Activated CD4-positive, alpha-beta T cell treated with anti-CD3 and anti-CD28 coated beads for 48 hours (primary cell): ENCODE measurements at places on chromosomes 2 and 18.

GRCh38 chr2:205193836-205194228 is 488.5 kb upstream of the NRP2 start:
- no peak for DNase-seq

DNA sequence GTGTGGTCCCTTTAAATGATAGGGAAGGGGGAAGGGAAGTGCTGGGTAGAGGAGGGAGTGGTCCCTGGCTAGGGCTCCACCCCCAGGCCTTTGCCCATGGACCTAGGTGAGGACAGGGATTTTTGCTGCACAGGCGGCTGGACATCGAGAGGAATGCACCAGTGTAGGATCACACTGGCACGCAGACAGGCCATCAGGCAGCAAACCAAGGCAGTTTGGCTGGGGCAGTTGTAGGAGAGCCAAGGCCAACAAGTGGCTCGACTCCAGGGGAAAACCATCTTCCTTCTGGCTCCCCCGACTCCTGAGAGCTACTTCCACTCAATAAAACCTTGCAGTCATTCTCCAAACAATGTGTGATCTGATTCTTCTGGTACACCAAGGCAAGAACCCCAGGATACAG is 402.0 kb upstream of the LRRTM1 start:
- DNase-seq = no peak

DNA sequence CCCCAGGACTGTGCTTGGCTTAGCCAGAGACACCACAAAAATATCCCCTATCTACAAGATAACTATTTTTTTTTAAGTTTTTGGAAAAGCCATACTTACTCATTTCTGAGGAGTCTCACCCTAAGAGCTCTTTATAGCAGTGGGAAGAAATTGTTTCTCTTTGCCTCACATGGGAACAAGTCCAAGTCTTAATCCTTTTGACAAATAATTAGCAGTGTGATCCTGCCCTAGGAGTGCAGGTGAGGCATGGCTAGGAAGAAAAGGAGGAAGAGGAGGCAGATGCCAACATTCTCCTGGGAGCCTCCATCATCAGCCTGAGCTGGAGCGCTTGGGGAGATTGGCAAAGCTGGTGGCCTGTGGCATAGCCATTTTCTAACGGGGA is 115.6 kb downstream of the STPG4 start:
- no peak for DNase-seq

GRCh38 chr18:43571078-43571689 is 293.9 kb upstream of the SYT4 start:
- DNase-seq = peak; percentile 17

GRCh38 chr2:209614690-209615369 is 156.8 kb upstream of the UNC80 start:
- DNase-seq = no peak

- DNase-seq = no peak
Observed at GRCh38 chr2:209556354-209556961, 132.6 kb downstream of the MAP2 start.

- no peak for DNase-seq
Observed at GRCh38 chr2:188204824-188205223, 86.8 kb upstream of the GULP1 start.

- no peak for DNase-seq
Observed at GRCh38 chr2:114424699-114425098, 17.7 kb upstream of the DPP10 start.

GRCh38 chr18:64403784-64404503 is 255.1 kb upstream of the LINC00305 start:
- DNase-seq = no peak

DNA sequence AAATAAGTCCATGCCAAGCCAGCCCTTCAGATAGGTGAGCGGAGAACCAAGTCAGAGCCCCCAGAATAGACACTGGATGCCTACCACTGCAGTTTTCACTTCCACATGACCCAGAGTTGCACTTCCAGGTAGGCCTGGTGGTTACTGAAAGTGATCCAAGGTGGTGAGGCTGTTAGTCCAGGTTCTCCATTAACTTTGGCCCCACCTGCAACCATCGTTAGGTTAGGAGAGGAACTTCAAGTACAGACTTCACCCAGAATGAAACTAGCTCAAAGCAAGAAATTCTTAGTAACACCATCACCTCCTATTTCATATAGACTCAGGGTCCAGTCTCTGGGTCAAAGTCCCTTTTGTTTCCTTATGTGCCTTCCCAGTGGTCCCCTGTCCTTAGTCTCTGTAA is 293.1 kb upstream of the ID2 start:
- DNase-seq = no peak

GRCh38 chr2:137964066-137964858 is at the start of gene HNMT:
Gene HNMT, plus strand, starts transcription at chr2:137964473. Its CDS starts 19 bp downstream, at chr2:137964492.
- DNase-seq = no peak

GRCh38 chr2:9690252-9690651 is 59.5 kb upstream of the YWHAQ start:
- DNase-seq = no peak

DNA sequence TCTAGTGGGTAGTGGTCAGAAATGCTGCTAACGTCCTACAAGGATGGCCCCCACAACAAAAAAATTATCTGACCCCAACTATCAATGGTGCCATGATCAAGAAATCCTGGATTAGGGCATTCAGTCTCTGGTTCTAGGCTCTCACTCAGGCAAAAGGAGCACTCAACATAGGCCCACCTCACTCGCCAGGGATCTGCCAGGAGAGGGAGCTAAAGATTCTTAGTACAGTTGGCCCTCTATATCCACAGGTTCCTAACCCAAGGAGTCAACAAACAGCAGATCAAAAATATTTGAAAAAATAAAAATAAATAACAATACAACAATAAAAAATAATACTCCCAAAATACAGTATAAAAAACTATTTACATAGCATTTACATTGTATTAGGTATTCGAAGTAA is 10.0 kb downstream of the SLC4A5 start:
- DNase-seq = peak; percentile 29

- DNase-seq = no peak
Observed at GRCh38 chr2:160228141-160228917, 28.3 kb upstream of the ITGB6 start.

- no peak for DNase-seq
Observed at GRCh38 chr18:30982285-30982992, 60.1 kb downstream of the DSC3 start.

- DNase-seq = peak; percentile 61
Observed at GRCh38 chr18:47260120-47260923, 8.9 kb upstream of the SKOR2 start.

DNA sequence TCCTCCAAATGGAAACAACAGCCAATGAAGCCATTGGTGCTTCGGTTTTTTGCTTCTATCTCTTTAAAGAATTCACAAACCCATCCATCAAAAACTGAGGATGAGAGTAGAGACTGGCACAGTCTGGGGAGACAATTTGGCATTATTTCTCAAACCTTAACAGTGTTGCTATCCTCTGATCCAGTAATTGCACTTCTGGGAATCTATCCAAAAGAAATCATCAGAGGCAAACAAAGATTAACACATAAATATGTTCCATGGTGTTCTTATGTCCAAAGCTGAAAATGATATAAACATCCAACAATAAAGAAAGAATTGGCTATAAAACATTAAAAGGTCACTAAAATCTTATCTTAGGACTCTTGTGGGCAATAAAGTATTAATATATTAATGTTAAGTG is 35.1 kb downstream of the REEP1 start:
- DNase-seq = no peak

DNA sequence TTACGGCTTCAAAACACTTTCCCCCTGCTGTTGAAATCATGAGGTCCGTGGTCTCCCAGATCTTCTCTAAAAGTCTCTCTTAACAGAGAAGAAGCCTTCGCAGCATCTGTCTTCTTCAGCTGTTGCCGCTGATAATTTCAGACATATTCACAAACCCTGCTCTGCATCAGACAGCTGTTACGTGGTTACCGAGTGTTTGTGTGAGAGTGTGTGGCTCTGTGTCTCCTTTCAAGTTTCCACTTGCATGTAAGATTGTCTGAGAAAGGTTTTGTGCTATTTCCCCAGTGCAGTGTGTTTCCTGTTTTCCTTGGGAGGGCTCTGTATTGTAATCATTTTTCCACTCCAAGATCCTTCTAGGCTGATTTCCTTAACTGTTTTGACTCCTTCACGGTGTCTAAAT is 32.8 kb downstream of the MAIP1 start:
- no peak for DNase-seq

DNA sequence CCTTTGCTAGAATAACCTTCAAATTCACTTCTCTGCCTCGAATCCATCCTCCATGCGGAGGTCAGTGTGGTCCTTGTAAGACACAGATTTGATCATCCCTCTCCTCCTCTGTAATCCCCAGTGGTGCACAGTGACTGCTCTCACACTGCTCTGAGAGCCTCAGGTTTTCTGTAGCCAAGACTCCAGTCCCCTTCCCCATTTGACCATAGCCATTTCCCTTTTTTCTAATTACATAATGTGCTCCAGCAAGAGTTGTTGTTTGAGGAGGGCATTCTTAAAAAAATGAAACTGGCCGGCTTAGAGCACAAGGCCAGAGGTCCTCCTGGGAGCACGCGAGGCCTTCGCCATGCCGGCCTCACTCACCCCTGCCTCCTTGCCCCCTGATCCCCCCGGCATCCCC is 34.7 kb upstream of the LPIN1 start:
- no peak for DNase-seq

GRCh38 chr2:25371253-25372241 is 29.8 kb upstream of the DNMT3A start:
- no peak for DNase-seq

- no peak for DNase-seq
Observed at GRCh38 chr18:2629003-2629402, 26.5 kb upstream of the SMCHD1 start.

DNA sequence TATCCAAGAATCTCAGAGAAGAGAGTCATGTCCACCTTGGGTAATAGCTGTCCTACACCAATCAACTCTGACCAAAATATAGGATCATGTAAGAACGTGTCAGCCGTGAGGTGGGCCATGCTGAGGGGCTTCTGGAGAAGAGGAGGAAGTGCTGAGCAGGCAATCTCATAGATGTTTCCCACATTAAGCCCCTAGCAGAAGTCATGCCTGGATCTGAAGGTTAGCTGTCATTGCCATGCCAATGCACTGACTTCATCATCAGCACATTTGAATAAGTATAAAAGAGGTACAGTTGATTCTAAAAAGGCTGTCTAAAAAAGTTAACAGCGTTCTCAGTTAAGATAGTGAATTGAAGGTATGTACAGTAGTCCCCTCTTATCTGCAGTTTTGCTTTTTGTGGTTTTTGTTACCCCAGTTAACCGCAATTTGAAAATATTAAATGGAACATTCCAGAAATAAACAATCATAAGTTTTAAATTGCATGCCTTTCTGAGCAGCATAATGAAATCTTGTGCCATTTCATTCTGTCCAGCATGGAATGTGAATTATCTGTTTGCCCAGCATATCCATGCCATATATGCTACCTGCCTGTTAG is 67.2 kb upstream of the TMEM17 start:
- DNase-seq = no peak

GRCh38 chr2:127953128-127953718 is 67.5 kb upstream of the AMMECR1L start:
- DNase-seq = no peak

DNA sequence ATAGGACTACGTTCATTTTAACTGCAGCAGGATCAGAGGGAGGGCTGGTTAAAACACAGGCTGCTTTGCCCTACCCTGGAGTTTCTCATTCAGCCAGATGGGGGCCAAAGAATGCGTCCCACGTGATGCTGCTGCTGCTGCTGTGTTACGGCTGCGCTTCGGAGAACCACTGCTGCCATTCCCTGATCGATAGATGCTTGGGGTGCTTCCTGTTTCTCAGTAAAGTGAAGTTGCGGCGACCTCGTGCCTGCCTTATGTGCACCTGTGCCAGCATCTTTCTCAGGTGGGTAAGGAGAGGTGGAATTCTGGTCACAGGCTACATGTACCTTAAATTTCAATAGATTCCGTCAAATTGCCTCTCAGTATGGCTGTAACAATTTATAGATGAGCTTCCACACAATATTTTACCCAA is 24.7 kb upstream of the TOGARAM2 start:
- peak; percentile 57 for DNase-seq
